ENCODE measurements at places on chromosomes 5 and 9.

DNA sequence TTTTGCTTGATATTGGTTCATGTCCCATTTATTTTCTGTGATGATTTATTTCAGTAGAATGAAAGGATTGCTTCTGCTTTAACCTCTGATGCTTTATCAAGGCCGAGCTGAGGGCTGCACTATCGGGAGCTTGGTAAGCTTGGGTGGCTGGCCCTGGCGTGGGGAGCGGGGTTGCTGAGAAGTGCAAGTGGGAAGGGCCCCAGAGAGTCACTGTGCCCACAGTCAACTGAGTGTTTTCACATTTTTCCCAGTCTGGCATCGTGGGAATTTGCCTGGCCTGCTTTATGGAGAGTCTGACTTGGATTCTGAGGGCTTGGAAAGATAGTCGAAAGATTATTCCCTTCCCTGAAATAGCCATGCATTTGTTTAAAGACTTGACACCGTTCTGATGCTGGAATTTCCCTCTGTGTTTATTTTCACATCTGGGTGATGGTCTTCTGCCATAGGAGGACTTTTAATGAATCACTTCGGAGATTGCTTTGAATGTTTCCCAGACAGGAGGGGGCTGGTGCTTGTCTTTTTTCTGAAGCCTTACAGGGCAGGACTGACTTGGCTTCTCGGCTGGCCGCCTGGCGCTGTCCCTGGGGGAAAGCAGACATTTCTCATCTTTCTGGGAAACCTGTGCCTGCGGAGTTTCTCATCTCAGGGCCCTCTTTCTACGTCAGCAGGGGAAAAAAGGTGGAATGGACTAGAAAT is 139.0 kb downstream of the BOD1 start:
- no peak for DNase-seq

- DNase-seq: no peak
These were observed 40.1 kb downstream of the PPARGC1B start for GRCh38 chr5:149770236-149770635.

DNA sequence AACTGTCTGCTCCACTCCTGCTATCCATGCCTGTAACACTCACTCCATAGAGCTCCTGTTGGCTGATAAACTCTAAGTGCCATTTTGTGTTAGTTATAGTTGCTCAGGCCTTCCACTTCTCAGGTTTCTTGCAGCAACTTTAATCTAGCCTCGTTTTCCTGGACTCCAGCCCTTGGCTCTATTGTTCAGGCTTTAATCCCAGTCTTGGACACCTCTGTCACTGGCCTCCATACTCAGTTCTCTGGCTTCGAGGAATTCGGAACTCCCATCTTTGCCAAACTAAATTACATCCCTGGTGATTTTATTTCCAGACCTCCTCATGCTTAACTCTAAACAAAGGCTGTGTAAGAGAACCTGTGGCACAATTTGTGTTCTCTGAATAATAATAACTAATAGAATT is 39.8 kb downstream of the EMB start:
- no peak for DNase-seq

GRCh38 chr5:59537961-59538749 is 355.4 kb downstream of the PDE4D start:
- no peak for DNase-seq
